ENCODE measurements at places on chromosomes 11 and 22. TPM values are rescaled to one million over a fixed set of nuclear protein-coding genes. Genes with fewer than 3 reads are reported as not detected.

The MRGPRX4 gene
- not detected for total RNA-seq

- no peak for DNase-seq
Observed at GRCh38 chr11:117097389-117098268, 599 bp downstream of the SIK3 start.

DNA sequence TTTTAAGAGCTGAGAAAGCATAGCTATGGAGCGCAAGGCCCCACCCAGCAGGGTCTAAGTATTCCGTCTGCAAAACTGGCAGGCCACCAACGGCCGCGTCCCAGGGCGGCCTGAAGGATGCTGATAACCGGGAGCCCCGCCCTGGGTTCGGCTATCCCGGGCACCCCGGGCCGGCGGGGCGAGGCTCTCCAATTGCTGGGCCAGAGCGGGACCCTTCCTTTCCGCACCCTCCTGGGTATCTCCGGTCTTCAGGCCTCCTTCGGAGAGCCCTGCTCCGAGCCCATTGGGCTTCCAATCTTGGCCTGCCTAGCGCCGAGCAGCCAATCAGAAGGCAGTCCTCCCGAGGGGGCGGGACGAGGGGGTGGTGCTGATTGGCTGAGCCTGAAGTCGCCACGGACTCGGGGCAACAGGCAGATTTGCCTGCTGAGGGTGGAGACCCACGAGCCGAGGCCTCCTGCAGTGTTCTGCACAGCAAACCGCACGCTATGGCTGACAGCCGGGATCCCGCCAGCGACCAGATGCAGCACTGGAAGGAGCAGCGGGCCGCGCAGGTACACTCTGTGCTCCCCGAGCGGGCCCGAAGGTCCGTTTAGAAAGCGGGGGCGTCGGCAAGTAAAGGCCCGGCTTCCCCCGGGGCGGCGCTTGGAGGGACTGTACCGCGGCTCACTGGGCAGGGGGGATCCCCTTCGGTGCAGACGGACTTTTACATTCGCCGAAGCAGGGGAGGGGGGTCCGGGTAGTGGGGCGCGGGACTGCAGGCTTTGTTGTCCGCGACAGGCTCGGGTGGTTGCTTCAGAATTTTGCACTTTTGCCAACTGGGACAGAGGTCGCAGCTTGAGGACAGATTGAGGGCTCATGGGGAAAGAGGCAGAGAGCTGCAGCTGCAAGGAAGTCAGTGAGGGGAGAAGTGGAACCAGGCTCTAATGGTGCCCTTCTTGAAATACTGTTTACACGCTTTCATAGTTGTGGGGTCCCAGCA, at the start of gene CAT:
Gene CAT, plus strand, starts transcription at position 406 of the 979 bp plus-strand sequence. Its CDS starts 80 bp downstream, at position 486.
- peak; percentile 96 for DNase-seq

DNA sequence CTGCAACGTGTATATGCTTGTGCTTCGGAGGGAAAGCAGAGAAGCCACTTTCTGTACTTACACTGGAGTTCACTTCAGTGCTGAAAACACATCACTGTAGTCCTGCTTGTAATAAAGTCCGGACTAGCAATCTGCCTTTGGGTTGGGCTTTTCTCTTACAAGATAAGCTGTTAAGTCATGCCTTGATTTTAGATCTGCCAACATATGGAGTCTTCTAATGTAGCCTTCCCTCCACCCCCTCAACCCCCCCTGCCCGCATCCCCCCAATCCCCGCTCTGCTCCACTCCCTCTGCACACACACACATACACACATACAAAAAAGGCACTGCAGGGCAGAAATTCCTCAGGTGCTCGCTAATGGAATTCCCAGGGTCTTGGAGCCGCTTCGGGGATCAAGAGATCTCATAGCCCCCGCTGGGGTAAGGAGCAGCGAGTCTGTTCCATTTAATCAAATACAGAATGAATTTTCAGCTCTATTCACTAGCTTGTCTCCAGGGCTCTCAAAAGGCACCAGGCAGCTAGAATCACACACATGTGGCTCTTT, 3.4 kb downstream of the CDON start:
- DNase-seq: no peak

- no peak for DNase-seq
Observed at GRCh38 chr11:74581954-74582547, 10.3 kb upstream of the POLD3 start.

DNA sequence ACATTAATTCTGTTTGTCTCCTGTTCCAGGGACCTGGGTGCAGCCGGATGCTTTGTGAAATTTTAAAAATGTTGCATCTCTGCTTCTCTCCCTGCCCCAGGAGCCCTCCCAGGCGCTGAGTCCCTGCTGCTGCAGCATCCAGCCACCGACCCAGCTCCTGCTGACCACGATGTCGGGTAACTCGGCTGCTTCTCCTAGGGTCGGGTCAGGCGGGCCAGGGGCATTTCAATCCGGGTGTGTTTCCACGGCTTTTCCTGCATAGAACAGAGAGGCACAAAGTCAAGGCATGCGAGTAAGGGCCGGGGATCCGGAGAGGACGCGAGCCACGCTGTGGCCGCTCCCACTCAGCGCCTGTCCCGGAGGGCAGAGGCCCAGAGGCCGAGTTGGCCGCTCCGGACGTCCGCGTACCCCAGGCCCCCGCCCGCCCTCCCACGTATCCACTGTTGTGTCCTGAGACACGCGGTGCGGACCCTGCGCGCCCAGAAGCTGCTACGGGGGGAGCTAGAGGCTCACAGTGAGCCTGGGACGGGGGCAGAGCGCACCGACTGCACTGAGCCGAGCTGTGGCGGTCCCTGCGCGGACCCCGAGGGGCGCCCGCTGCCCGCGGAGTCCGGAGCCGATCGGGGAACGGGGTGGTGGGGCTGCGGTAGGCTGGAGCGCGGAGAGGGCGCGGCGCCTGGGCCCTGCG, at the start of gene POU2AF3:
Gene POU2AF3, plus strand, starts transcription at position 134 of the 688 bp plus-strand sequence. Its CDS starts 36 bp downstream, at position 170.
- DNase-seq: no peak

The HTR3A gene
- total RNA-seq: 15.6 TPM

The C11orf87 gene
- not detected for total RNA-seq

DNA sequence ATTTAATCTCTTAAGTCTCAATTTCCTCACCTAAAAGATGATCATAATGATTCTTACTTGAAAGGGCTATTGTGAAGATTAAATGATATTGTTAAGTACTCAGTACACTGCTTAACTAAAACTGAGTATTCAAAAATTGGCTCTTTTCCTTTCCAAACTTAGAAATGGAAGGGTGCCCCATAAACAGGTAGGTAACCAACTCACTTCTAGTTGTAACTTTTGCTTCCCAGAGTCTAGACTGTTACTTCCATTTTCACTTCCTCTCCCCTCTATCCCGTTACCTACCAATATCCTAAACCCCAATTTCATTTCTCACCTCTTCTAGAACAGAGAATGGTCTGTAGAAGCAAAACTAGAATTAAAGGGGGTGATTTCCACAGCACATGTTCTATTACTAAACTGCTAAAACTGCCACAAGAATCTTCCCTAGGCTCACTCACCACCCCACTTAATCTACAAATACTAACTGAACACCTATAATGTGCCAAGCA, 50.0 kb downstream of the RRAS2 start:
- DNase-seq: no peak

GRCh38 chr22:47997612-47998011, 1235.2 kb downstream of the TBC1D22A start:
- no peak for DNase-seq

The SLC6A5 gene
- total RNA-seq: not detected

GRCh38 chr11:9616858-9617257, 43.4 kb downstream of the WEE1 start:
- DNase-seq: no peak

DNA sequence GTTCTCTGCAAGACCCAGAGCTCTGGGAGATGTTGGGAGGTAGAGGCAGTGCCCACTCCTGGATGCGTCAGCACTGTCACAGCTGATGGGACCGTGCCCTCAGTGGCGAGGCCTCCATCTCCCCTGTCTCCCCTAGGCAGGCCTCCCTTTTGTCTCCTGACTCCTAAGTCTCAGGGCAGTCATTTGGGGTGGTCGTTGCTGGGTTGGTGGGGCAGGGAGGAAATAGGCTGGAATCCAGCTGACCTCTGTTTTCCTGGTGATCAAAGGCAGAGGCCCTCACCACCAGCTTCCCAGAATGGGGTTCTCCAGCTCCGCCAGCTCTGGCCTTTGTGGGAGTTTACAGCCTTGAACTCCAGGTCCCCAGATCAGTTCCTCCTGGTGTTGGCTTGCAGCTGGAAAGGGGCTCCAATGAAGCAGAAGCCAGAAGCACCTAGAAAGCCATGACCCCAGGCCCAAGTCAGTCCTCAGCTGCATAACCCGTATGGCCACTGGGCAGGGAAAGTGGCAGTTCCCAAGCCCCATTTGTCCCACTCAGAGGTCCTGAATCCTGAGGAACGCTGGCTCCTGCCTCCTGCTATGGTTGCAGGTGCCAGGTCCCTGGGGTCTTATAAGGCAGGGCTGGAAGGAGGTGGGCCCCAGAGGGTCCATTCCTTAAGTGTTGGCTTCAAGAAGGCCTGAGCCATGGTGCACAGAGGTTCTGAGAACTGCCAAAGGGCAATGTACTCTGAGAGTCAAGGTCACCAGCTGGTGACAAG, 7.3 kb upstream of the FXYD2 start:
- no peak for DNase-seq

The NDUFV1 gene
- total RNA-seq: 207 TPM

The KDM2A gene
- total RNA-seq: 141 TPM

- DNase-seq: no peak
Observed at GRCh38 chr11:108895579-108896480, 231.0 kb downstream of the DDX10 start.

The AQP11 gene
- total RNA-seq: 0.22 TPM

GRCh38 chr22:50115693-50116092, 25.9 kb downstream of the MOV10L1 start:
- no peak for DNase-seq

GRCh38 chr22:46071451-46072109, 78.7 kb upstream of the PPARA start:
- peak; percentile 61 for DNase-seq

- DNase-seq: no peak
Observed at GRCh38 chr22:21051831-21052400, 6.2 kb downstream of the LRRC74B start.

The BACE1-AS gene
- 7.9 TPM for total RNA-seq

The MMP3 gene
- total RNA-seq: not detected

GRCh38 chr22:42376711-42377554, 55.3 kb downstream of the NFAM1 start:
- no peak for DNase-seq

DNA sequence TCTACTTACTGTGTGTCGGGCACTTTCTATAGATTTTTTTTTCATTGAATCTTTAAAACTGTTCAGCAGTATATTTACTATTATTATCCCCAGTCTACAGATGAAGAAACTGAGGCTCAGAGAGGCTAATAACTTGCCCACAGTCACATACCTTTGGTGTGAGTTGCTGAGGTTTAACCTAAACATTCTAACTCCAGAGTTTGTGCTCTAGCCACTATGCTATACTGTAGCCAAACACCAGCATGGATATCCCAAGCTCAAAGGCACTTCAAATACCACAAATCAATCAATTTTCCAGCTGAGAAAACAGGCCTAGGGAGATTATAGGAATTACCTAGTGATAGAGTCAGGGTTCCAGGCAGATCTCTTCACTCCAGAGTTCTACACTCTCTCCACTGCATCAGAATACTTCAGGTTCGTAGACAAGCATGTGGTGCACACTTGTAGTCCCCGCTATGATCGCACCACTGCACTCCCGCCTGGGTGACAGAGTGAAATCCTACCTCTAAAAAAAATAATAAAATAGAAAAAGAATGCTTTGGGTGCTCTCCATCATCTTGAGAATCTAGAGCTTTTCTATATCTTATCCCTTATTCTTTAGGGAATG, 20.4 kb upstream of the UPB1 start:
- DNase-seq: no peak

GRCh38 chr11:84628871-84629620, 998.1 kb downstream of the DLG2 start:
- no peak for DNase-seq

GRCh38 chr11:29449281-29450074, 567.4 kb downstream of the KCNA4 start:
- DNase-seq: no peak

The MEI1 gene
- total RNA-seq: 28.9 TPM

GRCh38 chr22:42661985-42662831, 13.0 kb upstream of the CYB5R3 start:
- peak; percentile 83 for DNase-seq

DNA sequence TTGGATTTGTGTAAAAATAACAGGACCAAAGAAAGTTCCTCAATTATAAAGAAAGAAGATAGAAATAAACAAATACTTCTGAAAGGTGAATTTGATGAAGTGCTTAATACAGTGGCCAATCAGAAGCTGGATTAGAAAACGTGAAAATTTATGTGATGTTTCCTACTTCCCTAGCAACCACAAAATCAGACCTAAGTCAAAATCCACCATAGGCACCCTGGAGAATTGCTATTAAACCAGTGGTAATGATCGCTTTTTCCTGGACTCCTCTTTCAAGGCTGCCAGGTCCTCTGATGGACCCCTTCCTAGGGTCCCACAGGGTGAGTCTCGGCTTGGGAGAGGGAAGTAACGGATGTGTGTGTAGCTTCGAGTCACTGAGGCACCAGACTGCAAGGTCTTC, 9.6 kb downstream of the WT1 start:
- no peak for DNase-seq

The CABP4 gene
- 2.1 TPM for total RNA-seq

GRCh38 chr11:127110542-127110941, 110.0 kb upstream of the KIRREL3 start:
- no peak for DNase-seq

The OR52I1 gene
- not detected for total RNA-seq

- DNase-seq: no peak
Observed at GRCh38 chr11:126079621-126080124, 17.0 kb upstream of the CDON start.

GRCh38 chr11:34245041-34245440, 112.8 kb downstream of the ABTB2 start:
- DNase-seq: no peak

DNA sequence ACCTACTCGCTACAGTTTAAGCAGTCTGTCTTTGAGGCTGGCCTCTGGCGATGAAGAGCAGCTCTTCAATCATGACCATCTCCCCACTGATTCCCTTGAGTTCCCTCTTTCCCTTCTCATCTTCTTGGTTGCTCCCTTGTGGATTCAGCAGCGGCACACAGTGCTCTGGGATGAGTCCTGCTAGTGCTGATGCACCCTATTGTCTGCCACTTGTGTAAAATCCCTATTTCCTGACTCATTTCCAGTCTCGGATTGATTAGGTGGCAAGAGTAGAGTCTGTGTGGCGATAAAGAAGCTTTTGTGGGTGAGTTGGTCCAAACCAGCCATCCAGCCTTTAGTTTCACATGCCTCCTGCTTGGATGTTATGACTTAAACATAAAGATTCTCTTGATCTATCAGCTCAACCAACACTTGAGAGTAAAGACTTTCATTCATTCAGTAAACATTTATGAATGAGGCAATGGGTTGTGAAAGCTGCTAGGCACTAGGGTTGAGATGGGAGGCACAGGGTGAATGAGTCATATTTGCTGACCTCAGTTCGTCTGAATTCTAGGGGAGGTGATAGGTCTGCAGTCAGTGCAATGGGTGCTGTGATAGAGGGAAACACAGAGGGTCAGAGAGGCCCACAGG, 219.4 kb upstream of the RAG2 start:
- DNase-seq: no peak

DNA sequence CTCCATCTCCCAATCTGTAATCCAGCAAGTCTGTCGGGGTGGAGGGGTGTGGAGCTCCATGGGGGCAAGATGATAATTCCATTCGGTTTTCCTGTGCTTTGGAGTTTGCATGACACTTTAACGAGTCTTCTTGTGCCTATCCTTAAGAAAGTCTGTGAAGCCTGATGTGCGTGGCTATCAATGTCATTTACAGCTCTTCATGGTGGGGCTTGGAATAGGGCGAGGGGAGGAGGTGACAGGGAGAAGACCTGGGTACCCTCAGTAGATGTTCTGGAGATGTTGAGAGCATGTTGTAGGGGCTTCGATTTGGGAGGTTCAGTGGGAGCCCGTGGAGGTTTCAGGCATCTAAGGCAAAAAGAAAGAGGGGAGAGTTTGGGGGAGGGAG, 579 bp upstream of the PHLDB1 start:
- DNase-seq: no peak

The MFNG gene
- total RNA-seq: 86.1 TPM

- no peak for DNase-seq
Observed at GRCh38 chr11:44817207-44817949, 90.6 kb downstream of the TSPAN18 start.

All from activated B cell treated with CpG ODN at 0.5 μM for 24 hours (primary cell).